ENCODE measurements at places on chromosomes 5 and 9.

- DNase-seq, result no peak
Measured at GRCh38 chr9:16682273-16682672, 188.2 kb downstream of the BNC2 start.

- DNase-seq, result no peak
Measured at GRCh38 chr5:77337686-77338085, 127.2 kb downstream of the PDE8B start.

- DNase-seq, result peak; percentile 79
Measured at GRCh38 chr5:158979749-158980521, 119.8 kb downstream of the EBF1 start.

GRCh38 chr5:143314099-143314498, 89.4 kb downstream of the NR3C1 start:
- no peak for DNase-seq

- DNase-seq, result no peak
Measured at GRCh38 chr5:95177456-95177855, 107.4 kb downstream of the MCTP1 start.

DNA sequence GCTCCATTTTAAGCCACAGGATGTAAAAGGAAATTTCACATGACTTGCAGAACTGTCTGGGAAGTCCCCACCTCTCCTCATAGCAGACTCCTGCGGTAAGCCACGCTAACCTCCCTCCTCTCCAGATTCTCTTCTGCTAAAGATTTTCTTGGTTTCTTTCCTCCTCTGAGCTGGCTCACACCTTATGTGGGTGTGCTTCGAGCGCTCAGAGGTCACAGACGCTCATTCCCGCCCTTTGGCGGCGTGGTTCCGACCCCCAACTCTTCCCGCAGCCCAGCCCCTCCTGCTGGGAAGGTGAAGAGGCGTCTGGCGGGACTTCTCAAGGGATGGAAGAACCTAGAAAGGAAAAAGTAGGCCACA, 32.9 kb upstream of the CDK20 start:
- no peak for DNase-seq

DNA sequence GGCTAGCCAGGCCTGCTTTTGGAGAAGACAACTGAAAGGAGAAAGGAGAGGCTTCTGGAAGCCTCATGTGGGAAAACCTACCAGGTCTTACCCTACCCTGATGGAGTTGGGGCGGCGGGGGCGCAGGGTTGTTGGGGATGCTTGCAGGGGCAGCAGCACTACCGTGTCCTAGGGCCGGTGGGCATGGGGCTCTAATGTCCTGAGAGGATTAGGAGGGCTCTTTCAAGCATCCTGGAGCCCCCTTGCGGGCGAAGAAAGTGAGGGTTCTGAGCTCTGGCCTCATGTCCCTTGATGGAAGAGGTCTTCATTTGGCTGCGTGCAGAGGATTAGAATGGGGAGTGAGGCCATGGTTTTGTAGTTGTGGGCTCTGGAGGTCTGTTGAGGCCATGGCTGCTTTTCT, 86.9 kb upstream of the PITX1 start:
- DNase-seq, result no peak

DNA sequence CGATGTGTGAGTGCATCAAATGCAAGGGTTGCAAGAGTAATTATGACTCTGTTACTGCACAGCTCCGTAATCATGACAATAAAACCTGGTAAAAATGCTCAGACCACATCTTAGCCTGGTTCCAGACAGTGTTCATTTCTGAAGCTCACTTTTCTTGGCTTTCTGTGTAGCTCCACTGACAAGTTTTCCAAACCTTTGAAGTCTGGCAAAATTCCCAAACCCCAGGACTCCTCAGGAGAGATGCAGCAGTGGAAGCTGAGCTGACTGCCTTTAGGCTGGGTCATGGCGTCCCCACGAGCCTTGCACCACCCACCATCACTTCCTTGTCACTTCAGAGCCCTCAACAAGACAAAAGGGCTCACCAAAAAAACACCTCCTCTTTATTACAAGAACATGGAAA, 131.6 kb upstream of the TAS2R1 start:
- DNase-seq, result no peak

- DNase-seq, result peak; percentile 51
Measured at GRCh38 chr5:139693676-139694364, 45.7 kb downstream of the CXXC5 start.

- no peak for DNase-seq
Measured at GRCh38 chr5:112467485-112467884, 48.4 kb upstream of the EPB41L4A start.

DNA sequence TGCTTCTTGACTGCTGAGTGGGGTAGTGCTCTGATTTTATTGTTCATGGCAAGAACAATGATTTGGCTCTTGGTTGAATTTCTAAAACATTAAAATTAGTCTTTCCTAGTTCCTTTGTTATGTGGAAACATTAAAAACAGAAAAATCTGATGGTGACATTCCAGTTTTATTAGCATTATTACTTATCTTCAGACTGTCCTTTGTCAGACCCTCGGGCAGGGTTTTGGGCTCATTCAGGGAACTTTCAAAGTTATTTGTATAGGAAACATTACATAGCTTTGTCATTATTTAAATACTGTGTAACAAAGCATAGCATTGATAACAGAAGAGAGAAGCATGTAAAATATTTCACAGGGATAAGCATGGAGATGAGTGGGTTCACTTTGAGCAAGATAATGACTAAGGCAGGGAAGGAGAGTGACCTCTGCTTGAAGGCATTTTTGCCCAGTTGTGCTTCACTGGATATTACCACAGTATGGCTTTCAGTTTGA, 119.9 kb downstream of the KDM4C start:
- DNase-seq, result peak; percentile 86

DNA sequence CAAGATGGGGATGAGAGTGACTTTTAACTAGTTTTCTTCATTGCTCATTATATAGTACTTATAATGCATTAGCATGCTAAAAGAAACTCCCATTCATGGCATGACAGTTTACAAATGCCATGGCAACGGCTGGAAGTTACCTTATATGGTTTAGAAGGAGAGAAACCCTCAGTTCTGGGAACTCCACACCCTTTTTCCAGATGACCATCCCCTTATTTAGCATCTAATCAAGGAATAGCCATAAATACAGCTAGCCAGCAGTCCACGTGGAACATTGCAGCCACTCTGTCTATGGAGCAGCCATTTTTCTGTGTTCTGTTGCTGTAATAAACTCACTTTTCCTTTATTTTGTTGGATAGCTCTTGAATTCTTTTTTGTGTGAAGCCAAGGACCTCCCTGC, 1137.8 kb downstream of the CDH18 start:
- DNase-seq, result no peak

DNA sequence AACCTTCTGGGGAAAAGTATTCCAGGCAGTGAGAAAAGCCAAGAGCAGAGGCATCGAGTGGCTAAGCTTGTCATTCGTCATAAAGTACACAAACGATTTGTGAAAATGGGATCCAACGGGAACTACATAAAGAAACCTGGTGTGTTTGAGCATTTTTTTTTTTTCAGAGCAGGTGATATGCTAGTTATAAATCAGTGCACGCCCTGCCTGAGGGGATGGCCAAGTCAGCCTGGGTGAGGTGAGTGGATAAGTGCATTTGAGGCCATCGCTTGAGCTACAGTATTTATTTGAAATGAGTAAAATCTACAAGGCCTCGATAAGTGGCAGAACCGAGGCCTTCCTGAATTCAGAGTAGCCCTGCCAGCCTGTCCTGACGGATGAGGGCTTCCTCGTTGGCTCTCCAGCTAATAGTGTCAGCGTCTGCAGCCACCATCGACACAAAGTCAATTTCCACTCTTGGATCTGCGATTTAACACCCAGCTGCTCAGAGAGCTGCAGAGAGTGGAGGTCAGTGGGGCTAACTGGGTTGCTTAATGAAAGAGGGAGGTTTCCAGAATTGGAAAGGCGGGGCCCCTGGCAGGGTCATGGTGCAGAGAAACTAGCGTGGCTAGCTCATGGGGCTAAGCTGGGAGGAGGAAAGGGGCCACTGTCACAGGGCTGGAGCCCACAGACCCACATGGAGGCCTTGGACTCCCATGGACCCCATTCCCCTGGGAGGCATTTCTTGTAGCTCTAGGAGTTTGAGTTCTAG, 27.3 kb downstream of the PPARGC1B start:
- no peak for DNase-seq

DNA sequence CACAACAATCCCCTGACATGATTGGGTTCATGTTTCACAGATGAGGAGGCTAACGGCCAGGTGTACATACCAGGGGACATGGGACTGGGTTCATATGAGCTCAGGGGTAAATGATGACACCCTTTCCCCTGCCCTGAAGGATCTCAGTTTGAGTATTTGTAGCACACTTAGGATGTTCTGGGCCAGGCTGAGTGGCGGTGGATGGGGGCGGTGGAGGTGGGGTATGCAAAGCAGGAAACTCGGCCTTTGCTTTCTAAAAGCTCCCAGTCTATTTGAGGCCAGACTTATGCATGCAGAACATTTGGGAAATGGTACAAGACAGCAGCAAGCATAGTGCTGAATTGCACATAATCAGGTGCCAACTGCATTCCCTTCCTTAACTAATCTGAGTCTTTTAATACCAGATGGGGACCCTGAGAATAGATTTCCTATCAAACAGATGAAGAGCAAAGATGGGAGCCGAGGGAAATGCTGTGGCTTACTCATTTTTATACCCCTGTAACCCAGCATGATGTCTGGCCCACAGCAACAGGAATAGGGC, 4.9 kb upstream of the KCNIP1 start:
- DNase-seq, result no peak

DNA sequence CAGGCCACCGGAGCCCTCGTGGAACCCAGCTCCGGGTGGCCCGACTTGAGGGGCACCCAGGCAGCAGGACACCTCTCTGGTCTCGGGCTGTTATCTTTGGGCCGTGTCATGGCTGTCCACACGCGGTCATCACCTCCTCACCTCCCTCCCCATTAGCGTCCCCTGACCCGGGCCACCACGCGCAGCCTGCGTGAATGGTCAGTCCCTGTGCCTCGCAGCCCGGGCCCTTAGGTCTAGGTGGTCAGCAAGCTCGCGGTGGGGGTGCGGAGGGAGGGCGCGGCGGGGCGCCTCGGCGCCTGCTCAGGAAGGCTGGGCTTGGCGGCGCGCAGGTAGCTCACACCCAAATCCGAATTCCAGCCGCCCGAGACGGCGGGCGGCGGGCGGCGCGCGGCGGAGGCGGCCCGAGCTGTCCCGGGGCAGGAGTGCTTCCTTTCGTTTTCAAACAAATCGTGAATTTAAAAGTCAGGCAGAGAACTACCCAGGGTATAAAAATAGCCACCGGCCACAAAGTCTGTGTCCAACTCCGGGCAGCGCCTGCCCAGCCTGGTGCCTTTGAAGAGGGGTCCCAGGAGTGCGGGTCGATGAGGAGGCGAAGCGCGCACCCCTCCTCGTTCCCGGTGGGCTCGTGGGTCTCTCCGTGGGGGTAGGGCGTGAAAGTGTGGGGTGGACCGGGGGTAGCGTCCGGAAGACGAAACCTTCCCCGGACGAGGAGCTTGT, 1.0 kb upstream of the RXRA start:
- DNase-seq, result peak; percentile 82

DNA sequence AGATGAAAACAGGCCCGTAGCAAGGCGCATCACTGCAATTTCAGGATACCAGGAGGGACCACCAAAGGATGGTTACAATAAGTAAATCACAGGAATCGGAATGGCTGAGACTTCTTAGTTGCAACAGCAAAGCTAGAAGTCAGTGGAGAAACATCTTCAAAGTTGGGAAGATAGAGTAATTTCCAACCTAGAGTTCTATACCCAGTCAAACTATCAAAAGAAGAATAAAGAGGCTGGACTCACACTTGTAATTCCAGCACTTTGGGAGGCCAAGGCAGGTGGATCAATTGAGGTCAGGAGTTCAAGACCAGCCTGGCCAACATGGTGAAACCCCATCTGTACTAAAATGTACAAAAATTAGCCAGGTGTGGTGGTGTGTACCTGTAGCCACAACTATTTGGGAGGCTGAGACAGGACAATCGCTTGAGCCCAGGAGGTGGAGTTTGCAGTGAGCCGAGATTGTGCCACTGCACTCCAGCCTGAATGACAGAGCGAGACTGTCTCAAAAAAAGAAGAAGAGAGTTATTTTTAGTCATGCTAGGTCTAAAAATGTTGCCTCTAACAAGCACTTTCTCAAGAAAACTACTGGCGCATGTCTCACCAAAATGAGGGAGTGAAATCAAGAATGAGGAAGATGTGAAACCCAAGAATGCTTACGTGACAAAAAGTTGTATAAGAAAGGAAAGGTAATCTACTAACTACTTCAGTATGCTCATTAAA, 267.7 kb downstream of the DENND1A start:
- DNase-seq, result no peak

GRCh38 chr5:56506211-56506965, 273.3 kb upstream of the ANKRD55 start:
- DNase-seq, result no peak

GRCh38 chr5:132971483-132972435, 8.3 kb upstream of the AFF4 start:
- peak; percentile 32 for DNase-seq

- peak; percentile 71 for DNase-seq
Measured at GRCh38 chr5:1522601-1523479, 920 bp downstream of the LPCAT1 start.

- DNase-seq, result peak; percentile 84
Measured at GRCh38 chr9:93091453-93092081, 4.5 kb upstream of the CARD19 start.

DNA sequence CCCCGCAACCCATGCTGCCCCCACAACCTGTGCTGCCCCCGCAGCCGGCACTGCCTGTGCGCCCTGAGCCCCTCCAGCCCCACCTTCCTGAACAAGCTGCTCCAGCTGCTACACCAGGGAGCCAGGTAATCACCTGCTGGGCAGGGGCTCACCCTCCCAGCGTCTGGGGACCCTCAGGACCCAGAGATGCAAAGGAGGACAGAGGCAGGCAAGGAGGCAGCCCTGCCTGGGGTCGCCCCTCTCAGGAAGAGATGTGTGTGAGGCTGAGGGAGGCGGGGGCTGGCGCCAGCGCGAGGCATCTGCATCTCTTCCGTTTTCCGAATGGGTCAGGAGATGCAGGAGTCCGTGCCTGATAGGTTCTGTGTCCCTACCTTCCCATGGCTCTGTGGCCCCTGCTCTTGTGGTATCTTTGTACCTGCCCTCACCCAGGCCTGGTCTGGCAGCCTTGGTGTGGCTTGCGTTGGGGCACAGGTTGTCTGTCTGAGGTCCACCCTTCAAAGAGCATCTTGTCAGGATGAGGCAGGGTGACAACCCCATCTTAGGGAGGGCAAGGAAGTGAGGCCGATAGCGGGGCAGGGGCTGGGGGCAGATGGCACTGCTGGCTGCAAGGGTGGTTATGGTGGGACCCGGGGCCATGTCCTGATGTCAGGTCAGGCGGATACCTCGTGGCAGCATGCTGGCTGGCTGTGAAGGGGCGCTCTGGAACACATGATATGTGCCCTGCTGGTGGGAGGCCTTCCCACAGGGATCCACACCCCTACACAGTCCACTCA, 75.7 kb downstream of the WNK2 start:
- DNase-seq, result no peak

- DNase-seq, result no peak
Measured at GRCh38 chr5:147956064-147956841, 49.9 kb upstream of the C5orf46 start.

Data from GM23248 (cell line).